Pons (tissue), 1 donor: ENCODE measurements at places on chromosomes 11 and 22.

GRCh38 chr11:94281324-94281723, 23.1 kb upstream of the IZUMO1R start:
- DNase-seq = no peak

DNA sequence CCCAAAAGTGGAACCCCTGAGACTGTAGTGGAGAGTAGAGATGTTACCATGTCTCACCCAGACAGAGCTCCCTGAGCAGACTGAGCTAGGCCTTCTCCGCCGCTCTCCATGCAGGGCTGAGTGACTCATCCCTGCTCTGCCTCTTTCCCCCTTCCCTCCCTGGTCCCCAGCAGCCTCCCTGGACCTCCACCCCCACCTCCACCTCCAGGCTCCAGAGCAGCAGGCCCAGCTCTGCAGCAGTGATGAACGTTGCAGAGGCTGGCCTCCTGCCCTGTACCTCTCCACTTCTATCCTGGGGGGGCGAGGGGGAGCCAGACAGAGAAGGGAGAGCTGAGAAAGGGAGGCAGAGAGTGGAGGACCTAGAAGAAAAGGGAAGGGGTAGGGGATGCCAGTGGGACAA, 19.3 kb upstream of the ARAP1 start:
- no peak for DNase-seq

- DNase-seq = no peak
Measured at GRCh38 chr11:1829039-1829820, 5.6 kb upstream of the SYT8 start.

DNA sequence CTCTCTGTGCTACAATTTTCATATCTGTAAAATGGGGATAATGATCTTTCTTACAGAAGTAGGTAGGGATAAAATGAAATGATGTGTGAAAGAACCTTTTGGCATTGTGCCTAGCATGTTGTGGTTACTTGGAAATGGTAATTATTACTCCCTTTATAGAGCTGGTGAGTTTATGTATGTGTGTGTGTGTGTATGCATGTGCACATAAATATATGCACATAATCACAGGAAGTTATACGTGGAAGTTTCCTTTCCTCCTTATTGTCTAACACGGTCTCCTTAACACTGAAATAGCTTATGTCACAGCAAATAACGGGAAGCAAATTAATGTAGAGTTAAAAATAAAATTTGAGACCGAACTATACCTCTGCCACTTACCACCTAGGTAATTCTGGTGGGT, 163.7 kb upstream of the ZBED5 start:
- DNase-seq = no peak

- DNase-seq = no peak
Measured at GRCh38 chr22:20089977-20090729, 10.1 kb downstream of the DGCR8 start.

DNA sequence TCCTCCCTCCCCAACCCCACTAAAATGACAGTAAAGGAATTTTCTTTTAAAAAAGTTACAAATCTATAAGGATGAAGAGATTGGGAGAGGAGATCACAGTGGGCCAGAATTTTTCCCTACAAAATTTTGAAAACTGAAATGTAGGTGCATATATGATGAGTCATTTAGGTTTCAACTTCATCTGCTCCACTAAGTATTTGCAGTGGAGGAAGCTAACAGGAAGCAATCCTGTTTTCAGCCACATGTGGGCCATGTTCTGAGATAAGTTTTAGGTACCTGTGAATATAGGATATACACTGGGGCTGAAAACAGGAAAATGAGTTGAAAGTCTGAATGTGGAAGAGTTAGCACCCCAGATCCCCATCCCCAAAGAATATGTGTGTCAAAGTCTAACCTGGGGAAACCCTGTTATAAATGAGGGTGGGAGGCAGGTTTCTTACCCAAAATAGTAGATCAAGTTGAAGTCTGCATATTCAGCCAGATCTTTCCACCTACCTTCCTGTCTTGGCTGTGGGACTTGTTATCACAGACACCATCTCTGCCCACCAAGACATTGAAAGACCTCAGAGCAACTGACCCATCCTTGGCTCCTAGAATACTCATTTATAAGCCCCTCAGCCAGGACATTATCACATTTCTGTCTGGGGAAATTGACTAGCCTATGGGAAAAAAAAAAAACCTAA, 87.3 kb downstream of the PACS1 start:
- DNase-seq = no peak

- DNase-seq = no peak
Measured at GRCh38 chr11:88303037-88303436, 34.5 kb downstream of the CTSC start.

- DNase-seq = no peak
Measured at GRCh38 chr11:71498091-71498490, 29.0 kb upstream of the KRTAP5-7 start.

DNA sequence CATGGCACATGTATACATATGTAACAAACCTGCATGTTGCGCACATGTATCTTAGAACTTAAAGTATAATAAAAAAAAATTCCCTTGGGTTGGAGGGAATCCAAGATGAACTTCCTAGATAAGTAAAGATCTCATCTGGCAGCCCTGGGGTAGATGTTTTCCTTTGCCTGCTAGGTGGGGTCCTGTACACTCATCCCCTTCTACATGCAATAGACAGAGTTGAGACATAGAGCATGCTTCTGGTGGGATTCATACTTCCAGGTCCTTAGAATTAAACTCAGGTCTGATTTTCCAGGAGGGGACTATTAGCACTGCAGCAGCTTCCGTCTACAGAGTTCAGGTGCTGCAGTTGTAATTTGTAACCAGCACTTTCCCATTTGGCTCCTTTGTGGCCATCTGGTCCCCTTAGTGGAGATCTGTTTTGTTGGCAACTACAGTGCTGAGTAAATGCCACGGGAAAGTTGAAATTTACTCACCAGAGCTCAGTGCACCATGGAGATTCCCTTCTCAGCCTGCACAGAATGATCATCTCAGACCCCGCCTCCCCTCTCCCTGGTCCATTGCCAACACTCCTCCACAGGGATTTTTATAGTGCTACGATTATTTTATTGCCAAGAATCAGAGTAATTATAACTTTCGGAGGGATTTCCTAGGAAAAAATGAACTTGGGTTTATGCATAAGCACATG, 220.1 kb upstream of the E2F8 start:
- peak; percentile 32 for DNase-seq

DNA sequence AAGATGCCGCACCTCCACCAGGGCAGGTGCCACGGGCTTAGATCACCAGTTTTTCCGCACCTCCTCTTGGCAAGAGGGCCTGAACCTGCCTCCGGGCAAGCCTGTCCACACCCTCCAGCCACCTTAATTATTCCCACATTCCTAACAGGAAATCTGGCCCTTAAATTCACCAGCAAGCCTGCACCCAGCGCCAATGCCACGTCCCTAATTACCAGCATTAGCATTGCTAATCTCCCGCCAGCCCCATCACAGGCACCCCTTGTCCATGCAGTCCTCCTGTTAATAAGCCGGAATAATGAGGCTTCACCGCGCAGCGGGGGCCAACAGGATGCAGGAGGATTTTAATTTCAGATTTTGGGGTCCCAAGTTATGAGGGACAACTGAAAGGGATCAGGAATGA, 69.7 kb downstream of the PHF21B start:
- DNase-seq = no peak

DNA sequence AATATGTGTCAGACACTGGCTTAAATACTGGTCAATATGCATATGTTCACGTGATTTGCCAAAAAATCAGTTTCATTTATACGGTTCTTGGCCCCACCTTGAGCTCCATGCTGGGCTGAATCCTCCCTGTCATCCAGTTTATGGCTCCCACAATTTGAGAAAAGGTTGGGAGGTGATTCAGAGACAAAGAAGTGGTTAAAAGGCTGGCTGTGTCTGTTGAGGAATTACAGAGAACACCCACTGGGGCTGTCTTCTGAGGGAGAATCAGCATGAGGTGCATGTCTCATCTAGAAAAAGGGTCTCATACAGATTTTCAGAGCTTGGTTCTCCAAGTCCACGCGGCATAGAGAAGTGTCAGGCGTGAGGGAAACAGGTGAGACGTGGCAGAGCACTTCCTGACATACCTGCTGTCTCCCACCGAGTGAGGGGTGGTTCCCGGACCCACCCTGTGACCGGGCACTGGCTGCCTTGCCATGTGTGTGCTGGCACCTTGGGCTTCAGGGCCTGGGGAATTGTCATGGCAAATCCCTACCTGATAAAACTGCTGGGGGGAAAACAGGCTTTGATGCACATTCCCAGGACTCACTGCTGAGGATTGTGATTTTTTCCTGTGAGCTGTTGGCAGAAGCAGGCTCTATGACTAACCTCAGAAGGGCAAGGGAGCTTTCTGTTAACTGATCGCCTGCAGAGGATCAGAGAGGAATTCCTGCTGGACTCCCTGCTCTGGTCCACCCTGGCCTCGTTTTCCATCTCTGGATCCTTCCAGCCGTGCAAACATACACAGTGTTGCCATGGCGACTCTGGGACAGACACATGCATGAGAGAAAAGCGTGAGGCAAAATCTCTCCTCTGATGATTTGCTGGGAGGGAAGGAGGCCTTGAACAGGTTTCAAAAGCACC, 223.6 kb downstream of the ADAMTS15 start:
- DNase-seq = no peak

- DNase-seq = no peak
Measured at GRCh38 chr11:17699147-17700114, 19.9 kb upstream of the MYOD1 start.

DNA sequence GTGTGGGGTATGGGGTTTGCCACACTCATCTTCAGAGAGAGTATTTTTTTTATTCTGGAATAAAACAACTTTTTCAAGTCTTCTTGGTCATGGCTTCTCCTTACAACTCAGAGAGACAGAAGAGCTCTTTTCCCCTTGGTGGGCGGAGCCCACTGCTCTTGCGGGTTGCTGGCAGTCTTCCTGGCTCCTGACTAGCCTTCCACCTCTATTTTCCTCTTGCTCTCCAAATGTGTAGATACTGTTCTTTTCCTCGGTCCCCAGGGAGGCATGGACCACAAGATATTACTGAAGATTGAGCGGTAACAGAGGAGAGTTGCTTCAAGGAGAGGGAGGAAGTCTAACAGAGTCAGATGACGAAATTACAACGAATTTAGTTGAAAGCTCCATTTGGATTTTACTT, 210.6 kb downstream of the NTM start:
- DNase-seq = no peak

DNA sequence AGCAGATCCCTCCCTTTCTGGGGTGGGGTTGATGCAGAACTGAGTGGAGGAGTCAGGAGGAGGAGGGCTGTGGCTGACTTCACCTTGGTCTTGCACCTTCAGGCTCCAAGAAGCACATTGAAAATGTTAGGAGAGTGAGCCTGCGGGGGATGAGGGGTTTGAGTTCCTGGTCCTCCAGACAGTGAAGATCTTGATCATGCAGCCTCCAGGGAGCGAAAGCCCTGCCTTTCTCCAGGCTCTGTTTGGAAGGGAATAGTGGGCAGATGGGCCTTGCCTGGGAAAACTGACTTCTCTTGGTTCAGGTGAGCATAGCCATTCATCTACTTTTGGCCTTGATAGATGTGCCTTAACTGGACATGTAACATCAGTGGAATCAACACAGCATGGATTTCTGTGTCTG, 267.6 kb upstream of the B3GAT1 start:
- no peak for DNase-seq

DNA sequence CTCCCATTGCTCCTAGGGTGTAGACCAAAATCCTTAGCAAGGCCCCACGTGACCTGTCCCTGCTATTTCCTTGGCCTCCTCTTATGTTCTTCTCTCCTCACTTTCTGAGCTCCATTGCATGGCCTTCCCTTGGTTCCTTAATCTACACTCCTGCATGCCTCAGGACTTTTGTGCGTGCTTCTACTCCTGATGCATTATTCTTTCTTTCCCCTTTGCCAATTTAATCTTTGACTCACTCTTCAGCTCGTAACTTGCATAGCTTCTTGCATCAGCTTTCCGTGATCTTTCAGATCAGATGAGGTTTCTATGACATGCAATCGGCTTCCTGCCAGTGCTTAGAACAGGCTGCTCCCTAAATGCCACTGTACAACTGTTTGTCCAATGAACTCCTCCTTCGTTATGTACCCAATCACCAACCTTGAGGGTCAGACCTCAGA, 261.6 kb upstream of the CADM1 start:
- no peak for DNase-seq

DNA sequence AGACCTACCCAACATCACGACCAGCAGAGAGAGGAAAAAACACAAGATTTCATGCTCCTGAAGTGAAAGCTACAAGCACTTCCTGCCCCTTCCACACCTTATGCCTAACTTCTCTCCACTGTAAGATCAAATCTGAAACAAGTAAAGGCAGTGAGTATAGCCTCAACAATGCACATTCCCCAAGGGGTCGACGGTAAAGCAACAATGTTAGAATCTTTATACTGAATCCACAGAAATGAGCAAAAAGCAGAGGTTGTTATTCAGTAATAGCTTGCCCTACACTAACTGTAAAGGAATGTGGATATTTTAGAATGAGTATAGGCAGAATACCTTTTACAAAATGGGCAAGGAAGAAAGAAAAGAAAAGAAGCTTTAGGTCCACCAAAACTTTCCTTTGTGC, 15.6 kb downstream of the ARFGAP3 start:
- DNase-seq = no peak

DNA sequence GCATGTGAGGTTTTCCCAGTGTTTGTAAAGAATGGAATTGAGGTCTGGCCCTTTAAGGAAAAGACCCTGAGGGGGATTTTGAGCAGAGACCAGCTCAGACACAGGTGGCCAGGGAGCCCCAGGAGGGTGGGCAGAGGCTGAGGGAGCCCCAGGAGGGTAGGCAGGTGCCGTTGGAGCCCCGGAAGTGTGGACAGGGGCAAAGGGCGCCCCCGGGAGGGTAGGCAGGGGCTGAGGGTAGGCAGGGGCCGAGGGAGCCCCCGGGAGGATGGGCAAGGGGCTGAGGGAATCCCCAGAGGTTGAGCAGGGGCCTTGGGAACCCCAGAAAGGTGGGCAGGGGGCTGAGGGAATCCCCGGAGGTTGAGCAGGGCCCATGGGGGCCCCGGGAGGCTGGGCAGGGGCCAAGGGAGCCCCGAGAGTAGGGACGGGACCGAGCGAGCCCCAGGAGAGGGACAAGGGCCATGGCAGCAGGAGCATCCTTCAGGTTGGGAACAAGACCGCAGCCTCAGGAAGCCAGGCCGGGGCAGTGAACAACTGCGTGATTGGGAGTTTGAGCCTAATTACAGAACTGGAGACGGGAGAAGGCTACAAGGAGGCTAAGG, 292.0 kb downstream of the BRD1 start:
- no peak for DNase-seq

DNA sequence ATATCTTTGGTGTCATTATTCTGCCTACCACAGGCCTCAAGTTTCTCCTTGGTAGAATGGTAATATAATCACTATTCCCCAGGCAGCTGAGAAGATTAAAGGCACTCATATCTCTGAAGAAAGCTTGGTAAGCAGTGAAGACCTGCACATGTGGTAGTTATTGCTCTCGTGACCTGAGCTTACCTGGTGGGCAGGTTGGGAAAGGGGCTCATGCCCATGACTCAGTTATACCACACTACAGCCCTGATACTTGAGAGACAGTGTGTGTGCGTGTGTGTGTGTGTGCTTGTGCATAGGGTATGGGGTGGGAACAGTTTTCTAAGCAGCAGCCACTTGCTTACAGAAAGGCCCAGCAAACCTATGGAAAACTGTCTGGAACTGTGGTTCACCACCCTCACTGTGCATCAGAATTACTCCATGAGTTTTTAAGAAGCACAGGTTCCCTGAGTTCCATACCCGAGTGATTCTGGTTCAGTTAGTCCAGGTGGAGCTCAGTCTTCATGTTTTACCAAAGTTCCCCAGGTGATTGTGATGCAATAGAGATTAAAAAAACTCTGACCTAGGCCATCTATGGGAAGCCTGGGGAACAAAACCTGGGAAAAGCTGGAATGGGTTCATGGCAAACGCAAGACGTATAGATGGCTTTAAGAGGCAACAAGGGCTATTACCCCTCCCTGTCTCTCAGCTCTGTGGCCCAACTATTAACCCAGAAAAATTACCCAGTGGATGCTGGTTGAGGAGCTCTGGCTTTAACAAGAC, 79.0 kb upstream of the ZBED5 start:
- no peak for DNase-seq

- no peak for DNase-seq
Measured at GRCh38 chr22:19984201-19984753, 32.3 kb downstream of the ARVCF start.
